ENCODE measurements at places on chromosomes 5 and 9. TPM values are rescaled to one million over a fixed set of nuclear protein-coding genes. Genes with fewer than 3 reads are reported as not detected.

GRCh38 chr5:60687927-60688720 is 11.8 kb downstream of the DEPDC1B start:
- no peak for DNase-seq

The ARID3C gene
- not detected for polyA plus RNA-seq

- no peak for DNase-seq
These were observed 1.0 kb downstream of the FAM200C start for GRCh38 chr5:160398806-160399205.

The IL5 gene
- polyA plus RNA-seq: not detected

DNA sequence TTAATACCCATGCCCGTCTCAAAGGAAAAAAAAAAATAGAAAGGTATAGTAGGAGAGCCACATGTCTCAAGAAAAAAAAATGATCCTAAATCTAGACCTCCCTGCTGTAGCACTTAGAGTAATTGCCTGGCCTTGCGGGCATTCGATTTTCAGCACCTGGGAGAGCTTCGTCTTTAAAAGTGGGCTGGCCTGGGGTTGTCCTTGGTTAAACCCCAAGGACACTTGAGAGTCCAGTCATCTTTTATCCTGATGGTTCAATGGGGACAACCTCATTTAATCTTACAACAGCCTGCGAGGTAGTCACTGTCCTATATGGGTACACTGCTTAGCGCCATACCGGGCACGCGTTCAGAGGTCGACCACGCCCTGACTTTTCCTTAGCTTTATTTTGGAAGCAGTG is 60.1 kb downstream of the MAT2B start:
- DNase-seq: no peak

The FGD3 gene
- 114 TPM for polyA plus RNA-seq

- peak; percentile 11 for DNase-seq
These were observed at the start of gene CFAP77 for GRCh38 chr9:132409828-132410528. Gene CFAP77 (plus strand): TSS chr9:132410211. CDS start chr9:132410272, 61 bp downstream.

DNA sequence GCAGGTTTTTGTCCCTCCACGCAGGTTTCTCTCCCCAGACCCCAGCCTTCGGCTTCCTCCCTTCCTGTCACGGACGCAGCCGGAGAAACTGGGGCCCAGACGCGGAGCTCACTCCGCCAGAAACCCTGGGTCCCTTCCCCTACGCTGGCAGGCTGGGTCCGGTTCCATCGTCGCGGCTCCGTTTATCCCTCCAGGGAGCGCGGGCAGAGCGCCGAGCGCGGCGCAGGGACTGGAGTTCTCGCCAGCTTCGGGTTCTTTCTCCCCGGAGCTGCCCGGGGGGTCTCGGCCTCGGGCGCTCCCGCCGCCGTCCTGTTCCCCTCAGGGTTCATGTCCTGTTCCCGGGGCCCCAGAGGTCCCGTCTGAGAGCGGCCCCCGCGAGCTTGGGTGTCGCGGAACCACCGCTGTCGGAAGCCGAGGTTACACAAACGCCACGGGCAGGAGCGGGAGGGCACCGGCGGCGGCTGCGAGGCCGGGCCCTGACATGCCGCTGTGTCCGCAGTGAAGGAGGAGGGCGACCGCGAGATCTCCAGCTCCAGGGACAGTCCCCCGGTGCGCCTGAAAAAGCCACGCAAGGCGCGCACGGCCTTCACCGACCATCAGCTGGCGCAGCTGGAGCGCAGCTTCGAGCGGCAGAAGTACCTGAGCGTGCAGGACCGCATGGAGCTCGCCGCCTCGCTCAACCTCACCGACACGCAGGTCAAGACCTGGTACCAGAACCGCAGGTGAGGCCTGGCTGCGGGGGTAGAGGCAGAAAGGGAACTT is 4.6 kb downstream of the BARHL1 start:
- DNase-seq: no peak

DNA sequence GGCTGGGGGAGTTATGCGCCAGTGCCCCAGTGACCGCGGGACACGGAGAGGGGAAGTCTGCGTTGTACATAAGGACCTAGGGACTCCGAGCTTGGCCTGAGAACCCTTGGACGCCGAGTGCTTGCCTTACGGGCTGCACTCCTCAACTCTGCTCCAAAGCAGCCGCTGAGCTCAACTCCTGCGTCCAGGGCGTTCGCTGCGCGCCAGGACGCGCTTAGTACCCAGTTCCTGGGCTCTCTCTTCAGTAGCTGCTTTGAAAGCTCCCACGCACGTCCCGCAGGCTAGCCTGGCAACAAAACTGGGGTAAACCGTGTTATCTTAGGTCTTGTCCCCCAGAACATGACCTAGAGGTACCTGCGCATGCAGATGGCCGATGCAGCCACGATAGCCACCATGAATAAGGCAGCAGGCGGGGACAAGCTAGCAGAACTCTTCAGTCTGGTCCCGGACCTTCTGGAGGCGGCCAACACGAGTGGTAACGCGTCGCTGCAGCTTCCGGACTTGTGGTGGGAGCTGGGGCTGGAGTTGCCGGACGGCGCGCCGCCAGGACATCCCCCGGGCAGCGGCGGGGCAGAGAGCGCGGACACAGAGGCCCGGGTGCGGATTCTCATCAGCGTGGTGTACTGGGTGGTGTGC is at the start of gene RXFP3:
TSS of gene RXFP3 (plus strand) at position 6 of the 636 bp plus-strand sequence. CDS start at position 361, 355 bp downstream.
- DNase-seq: no peak

- DNase-seq: no peak
These were observed 186.7 kb downstream of the PARP8 start for GRCh38 chr5:50853151-50853550.

DNA sequence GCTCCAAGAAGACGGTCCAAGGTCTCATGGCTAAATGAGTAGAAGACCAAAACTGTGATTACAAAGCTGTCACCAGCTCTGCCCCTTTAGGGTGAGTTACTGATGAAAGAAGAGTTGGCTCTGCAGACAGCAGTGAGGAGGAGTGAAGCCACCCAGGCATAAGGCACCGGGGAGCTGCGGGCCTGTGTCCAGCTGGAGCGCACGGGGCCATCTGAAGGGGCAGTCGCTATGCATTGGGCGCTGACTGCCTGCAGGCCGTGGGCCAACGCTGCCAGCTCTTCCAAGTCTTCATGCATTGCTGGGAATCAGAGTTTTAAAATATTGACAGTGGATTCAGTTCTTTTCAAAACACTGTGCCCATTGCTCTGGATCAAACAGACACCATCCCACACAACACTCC is 70.3 kb downstream of the DAPK1 start:
- DNase-seq: no peak

DNA sequence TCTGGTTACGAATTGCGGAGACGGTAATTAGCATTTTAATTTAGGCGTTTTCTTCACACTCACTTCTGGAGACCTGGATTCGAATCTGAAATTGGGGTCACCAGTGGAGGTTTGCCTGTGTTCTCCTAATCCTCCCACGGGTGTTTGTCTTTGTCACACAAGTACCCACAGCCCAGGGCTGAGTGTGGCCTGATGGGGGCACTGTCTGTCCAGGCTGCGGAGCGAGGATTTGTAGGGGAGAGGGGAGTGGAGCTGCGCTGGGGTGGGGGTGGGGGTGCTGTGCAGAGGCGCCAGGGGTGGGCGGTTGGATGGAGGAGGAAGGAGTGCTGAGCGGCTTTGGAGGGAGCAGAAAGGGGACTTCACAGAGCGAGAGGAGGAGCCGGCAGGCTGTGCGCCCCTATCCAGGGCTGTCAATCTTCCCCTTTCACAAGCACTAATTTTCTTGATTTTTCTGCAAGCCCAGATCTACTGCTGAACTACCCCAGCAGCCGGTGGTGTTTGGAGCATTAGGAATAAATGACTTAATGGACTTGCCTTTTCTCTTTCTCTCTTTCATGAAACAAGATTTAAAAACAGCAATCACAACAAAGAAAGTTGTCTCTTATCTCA is 53.1 kb downstream of the TSPAN17 start:
- no peak for DNase-seq

The CORO2A gene
- polyA plus RNA-seq: 9.0 TPM

The ECM2 gene
- polyA plus RNA-seq: not detected

GRCh38 chr5:143036146-143036927 is 266.2 kb downstream of the ARHGAP26 start:
- no peak for DNase-seq

The SH3RF2 gene
- polyA plus RNA-seq: not detected

The STKLD1 gene
- 0.78 TPM for polyA plus RNA-seq

The COL23A1 gene
- polyA plus RNA-seq: not detected

GRCh38 chr9:92507005-92507404 is 24.7 kb upstream of the ASPN start:
- DNase-seq: no peak

The OTULINL gene
- polyA plus RNA-seq: 31.0 TPM

The UBE2QL1 gene
- polyA plus RNA-seq: not detected

The ATOSB gene
- polyA plus RNA-seq: 3.4 TPM

GRCh38 chr5:143142596-143143435 is 260.7 kb downstream of the NR3C1 start:
- no peak for DNase-seq

GRCh38 chr5:1515311-1515920 is 8.3 kb downstream of the LPCAT1 start:
- no peak for DNase-seq

All from naive thymus-derived CD4-positive, alpha-beta T cell (primary cell).